ENCODE measurements at places on chromosomes 3 and 15. TPM values are rescaled to one million over a fixed set of nuclear protein-coding genes. Genes with fewer than 3 reads are reported as not detected.
A peak's percentile ranks its signal among the peaks of the same experiment; 100 is the strongest.

- DNase-seq, result no peak
Observed at GRCh38 chr3:196590279-196590678, 21.8 kb downstream of the FBXO45 start.

DNA sequence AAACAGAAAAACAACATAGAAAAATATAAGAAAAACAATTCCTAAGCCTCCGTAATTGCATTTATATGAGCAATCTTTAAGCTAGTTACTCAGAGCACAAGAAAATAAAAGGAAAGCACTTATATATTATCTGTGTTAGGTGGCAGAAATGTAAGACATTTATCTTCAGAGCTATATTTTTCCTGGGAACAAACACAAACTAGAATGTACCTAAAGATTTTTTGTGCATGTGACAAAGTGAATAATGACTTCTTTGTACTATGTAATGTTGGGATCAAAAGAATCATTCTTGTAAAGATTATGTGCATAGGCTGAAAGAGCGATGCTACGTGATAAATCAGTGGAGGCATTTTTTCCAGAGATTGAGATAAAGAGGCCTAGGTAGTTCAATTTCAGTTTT, 111.3 kb upstream of the GMNC start:
- no peak for DNase-seq

- DNase-seq, result peak; percentile 41
Observed at GRCh38 chr15:29792426-29793159, 29.7 kb downstream of the TJP1 start.

GRCh38 chr15:75669879-75670212, 22.1 kb downstream of the SNX33 start:
- no peak for DNase-seq

- peak; percentile 20 for DNase-seq
Observed at GRCh38 chr3:122030381-122031122, 8.5 kb upstream of the ILDR1 start.

- peak; percentile 72 for DNase-seq
Observed at GRCh38 chr3:152737021-152737908, 97.7 kb upstream of the P2RY1 start.

GRCh38 chr15:40471808-40472150, 995 bp downstream of the CHST14 start:
- no peak for DNase-seq

The NUP210 gene
- under 0.01 TPM for total RNA-seq

GRCh38 chr3:172317984-172318383, 130.3 kb downstream of the GHSR start:
- peak; percentile 96 for DNase-seq

- DNase-seq, result no peak
Observed at GRCh38 chr3:66949898-66950297, 48.2 kb upstream of the KBTBD8 start.

- DNase-seq, result no peak
Observed at GRCh38 chr15:75019916-75020315, 3.5 kb upstream of the PPCDC start.

The GADL1 gene
- not detected for total RNA-seq

The UBAP1L gene
- total RNA-seq, result 2.3 TPM

The MOBP gene
- total RNA-seq, result not detected

DNA sequence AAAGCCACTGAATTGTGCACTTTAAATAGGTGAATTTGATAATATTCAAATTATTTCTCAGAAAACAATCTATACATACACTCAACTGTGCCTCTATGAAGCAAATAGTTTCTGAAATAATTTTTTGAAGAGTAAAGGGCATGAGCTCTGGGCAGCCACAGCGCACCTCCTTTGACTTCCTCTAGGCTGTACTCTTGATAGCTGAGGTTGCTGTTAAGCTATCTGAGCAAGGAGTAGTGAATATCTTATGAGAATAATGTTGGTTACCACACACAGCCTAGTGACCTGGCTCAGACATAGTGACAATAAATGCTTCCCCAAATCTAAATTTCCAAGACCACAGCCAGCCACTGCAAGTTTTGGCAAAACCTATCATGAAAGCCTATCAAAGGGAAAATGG, 11.6 kb upstream of the SEC61A1 start:
- no peak for DNase-seq
